ENCODE measurements at places on chromosomes 7 and 10.
A peak's percentile ranks its signal among the peaks of the same experiment; 100 is the strongest.

- no peak for DNase-seq
Observed at GRCh38 chr7:159140170-159140910, 4.3 kb downstream of the VIPR2 start.

DNA sequence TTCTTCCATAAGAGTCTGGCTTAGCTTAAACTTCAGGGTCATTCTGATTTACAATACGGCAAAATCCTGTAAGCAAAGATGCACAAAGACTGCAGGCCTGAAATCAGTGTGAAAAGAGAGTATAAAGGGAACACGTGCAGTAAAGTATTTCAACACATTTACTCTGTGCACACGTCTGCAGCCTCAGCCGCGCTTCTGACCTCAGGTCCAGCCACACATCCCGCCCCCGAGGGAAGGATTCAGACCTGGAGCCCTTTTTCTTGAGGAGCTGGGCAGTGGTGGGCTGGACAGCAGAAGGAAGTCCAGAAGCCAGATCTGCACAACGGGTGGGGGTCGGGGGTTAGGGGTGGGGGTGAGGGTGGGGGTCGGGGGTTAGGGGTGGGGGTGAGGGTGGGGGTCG, 58.9 kb upstream of the FAM20C start:
- no peak for DNase-seq

DNA sequence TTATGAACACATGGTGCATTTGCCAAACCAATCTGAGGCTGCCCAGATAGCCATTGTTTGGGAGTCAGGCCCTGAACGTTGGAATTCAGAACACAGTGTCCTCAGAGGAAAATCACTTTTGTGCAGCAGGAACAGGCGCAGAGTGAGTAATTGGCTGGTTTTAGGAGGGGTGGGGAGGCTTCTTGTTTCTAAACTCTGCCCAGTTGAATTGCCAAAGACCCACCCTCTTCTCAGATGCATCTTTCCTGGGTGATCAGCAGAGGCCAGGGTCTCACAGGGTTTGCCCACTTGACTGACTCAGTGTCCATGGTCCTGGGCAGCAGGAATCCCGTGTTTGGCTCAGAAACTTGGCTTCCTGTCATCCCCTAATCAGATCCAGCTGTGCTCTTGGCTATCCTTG, 24.3 kb downstream of the PRLHR start:
- DNase-seq: no peak

DNA sequence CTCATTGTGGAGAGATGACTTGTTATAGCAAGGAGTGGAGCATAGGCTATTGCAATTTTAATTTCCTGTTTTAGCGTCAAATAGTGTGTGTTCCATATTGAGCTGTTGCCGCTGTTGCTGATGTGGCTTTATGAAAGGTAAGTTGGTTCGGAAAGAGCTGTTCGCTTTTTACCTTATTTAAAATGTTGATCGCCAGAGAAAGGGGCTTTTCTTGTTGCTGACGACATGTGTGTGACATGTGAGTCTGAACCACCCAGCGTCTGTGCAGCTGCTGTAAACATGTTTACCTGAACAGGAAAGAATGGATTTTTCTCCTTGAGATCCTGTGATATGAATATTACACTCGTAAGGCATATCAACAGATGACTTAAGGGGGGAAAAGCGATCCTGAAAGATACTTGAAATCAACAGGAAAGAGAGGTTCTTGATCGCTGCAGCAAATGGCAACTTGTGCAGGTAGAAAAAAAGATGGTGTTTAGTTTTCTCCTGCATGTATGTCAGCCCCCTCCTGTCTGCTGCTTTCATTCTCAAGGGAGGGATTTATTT, 2.5 kb downstream of the ZEB1 start:
- DNase-seq: peak; percentile 55

DNA sequence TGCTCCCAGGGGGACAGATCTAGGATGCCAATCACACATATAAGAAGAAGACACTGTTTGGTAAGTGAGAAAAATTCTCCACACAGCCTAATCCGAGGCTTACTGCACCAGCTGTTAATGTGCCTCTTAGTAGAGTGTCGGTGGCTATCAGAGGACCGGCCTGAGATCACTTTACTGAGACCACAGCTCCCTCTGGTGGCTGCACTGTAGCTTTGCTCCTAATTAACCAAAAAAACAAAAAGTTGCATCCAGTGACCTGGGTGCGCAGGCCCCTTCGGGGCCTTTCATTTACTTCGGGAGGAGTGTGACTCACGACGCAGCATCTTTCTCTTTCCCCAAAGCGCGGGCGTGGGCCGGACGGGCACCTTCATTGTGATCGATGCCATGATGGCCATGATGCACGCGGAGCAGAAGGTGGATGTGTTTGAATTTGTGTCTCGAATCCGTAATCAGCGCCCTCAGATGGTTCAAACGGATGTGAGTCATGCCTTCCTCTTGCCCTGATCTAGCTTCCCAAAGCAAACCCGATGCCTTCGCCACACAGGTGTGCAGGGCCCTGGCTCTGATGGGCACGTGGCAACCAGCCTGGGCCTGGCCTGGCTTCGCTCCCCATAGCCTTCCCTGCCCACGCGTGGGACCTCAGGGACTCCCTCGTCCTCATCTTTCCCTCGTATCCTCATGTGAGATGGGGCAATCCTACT, 56.7 kb downstream of the MKI67 start:
- DNase-seq: peak; percentile 80

DNA sequence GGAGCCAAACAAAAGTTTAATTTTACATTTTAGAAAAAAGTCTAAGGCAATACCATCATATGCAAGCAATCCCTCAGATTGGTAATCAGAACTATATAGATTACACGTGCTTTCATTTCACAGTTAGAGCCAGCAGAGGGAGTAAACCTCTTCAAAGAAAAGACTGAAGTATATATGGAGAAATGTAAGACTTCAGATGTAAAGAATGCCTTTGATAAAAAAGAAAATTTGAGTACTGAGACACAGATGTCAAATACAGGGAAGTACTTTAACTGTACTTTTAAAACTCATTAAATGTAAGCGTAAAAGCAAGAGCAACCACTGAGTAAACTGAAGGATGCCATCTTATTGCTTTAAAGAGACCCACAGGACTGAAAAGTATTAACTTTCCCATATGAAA, 101.4 kb upstream of the FAM133B start:
- peak; percentile 76 for DNase-seq

DNA sequence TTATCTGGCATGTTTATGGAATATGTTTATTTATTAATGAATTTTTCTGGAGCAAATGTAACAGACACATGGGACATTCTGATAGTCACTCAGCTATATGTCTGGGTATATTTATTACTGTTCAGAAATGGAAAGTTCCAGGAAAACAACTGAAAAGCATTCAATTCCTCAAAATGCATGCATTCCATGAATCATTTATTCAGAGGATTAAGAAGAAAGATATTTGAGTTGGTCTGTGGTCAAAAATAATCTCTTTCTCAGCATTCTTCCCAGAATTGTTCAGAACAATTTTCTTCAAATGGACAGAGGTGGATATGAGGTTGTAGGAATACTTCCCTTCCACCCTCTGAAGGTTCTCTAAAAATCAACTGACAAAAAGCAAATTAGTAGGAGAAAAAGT, 97.6 kb upstream of the ITGB1 start:
- DNase-seq: no peak

GRCh38 chr10:86102451-86102850, 264.1 kb downstream of the GRID1 start:
- DNase-seq: no peak

DNA sequence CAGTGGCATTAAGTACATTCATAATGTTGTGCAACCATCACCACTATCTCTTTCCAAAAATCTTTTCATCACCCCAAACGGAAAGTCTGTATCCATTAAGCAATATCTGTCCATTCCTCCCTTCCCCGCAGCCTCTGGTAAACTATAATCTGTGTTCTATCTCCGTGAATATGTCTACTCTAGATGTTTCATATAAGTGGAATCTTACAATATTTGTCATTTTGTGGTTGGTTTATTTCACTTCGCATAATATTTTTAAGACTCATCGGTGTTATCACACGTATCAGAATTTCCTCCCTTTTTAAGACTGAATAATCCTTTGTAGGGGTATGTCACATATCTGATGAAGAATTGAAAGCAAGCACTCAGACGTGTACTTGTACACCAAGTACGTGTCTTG, 86.0 kb upstream of the FGFR2 start:
- DNase-seq: no peak

DNA sequence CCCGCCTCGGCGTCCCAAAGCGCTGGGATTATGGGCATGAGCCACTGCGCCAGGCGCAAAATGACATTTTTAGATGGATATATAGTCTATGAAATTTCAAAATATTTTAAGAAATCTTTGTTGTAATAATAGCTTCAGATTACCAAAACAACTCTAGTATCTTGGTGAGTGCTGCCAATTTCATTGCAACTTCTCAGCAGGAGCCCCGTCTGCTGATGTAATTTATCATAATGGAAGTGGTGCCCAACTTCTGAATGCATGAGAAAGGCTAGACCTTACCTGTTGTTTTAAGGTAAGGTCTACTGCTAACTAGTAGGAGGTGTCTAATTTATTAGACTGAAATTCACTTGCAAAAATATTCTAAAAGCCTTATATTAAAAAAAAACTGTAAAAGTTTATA, 20.0 kb downstream of the PDSS1 start:
- DNase-seq: no peak

- DNase-seq: no peak
Observed at GRCh38 chr10:78361031-78361430, 327.4 kb downstream of the RPS24 start.

- peak; percentile 16 for DNase-seq
Observed at GRCh38 chr10:124827474-124827873, 25.9 kb downstream of the ABRAXAS2 start.

- DNase-seq: no peak
Observed at GRCh38 chr7:138785587-138786437, 12.0 kb upstream of the TMEM213 start.

DNA sequence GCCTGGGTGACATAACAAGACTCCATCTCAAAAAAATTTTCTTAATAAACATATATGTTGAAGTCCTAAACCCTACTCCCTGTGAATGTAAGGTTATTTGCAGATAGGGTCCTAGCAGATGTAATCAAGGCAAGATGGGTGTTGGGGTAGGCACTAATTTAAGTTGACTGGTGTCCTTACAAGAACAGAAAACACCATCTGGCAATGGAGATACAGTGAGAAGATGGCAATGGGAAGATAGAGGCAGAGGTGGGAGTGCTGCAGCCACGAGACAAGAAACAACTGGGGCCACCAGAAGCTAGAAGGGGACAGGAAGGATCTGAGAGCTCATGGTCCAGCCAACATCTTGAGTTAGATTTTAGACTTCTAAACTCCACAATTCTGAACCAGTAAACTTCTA, 606.4 kb downstream of the CNTNAP2 start:
- no peak for DNase-seq

GRCh38 chr7:101352920-101353308, 9.8 kb upstream of the COL26A1 start:
- DNase-seq: no peak

- DNase-seq: no peak
Observed at GRCh38 chr10:43044961-43045621, 31.8 kb upstream of the RET start.

DNA sequence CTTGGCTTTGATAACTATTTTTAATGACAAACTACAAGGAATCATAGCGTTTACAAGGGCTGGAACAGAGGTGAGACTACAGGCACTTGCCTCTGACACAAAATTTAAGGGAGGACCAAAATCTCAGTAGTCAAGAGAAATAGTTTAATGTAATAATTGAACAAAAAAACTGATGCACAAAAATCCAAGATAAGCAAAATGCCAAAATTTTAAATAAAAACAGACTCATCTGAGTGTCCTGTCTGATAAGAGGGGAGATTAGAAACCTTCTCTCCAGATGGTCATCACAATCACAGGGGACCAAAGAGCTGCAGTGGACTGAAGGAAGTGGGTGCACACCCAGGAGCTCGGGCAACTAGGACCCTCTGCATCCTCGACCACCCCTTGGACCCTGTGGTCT, 70.5 kb downstream of the PARD3 start:
- no peak for DNase-seq

DNA sequence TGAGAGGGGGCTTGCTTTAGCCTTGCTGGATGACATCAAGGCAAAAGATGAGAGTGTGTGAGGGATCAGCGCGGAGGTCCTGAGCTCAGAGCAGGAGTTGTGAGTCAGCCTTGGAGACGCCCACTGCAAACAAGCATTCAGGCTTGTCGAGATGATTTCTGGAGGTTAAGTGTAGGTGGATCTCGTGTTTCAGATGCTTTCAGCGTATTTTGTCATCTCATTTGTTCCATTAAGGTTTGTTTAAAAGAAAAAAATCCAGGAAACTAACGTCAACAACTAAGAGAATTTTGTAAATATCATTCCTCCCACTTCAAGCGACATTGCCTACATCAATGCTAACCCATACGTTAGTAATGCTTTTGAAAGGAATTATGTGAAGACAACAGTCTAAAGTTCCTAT, 715.4 kb upstream of the NRP1 start:
- DNase-seq: no peak

GRCh38 chr10:119652361-119652730, 1.2 kb downstream of the BAG3 start:
- peak; percentile 69 for DNase-seq

- DNase-seq: no peak
Observed at GRCh38 chr10:118584181-118584954, 11.1 kb downstream of the PRLHR start.

DNA sequence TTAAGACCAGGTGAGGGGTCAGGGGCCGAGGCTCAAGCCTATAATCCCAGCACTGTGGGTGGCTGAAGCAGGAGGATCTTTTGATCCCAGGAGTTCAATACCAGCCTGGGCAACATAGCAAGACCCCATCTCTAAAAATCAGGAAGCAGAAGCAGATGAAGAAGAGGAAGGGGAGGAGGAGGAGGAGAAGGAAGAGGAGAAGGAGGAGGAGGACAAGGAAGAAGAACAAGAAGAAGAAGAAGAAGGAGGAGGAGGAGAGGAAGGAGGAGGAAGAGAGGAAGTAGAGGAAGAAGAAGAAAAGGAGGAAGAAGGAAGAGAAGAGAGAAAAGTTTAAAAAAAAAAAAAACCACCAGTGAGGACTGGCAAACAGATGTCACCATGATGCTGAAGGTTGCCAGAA, 92.0 kb upstream of the TMEM26 start:
- DNase-seq: no peak

GRCh38 chr7:101017064-101017777, 2.7 kb upstream of the MUC17 start:
- DNase-seq: no peak

GRCh38 chr7:31957756-31958155, 112.5 kb downstream of the PDE1C start:
- DNase-seq: no peak

- DNase-seq: no peak
Observed at GRCh38 chr10:51668336-51668689, 31.1 kb downstream of the CSTF2T start.
